ENCODE measurements at places on chromosomes 2 and 18.
A peak's percentile ranks its signal among the peaks of the same experiment; 100 is the strongest.

- DNase-seq, result no peak
These were observed 40.5 kb upstream of the SH3BP4 start for GRCh38 chr2:234911271-234911670.

DNA sequence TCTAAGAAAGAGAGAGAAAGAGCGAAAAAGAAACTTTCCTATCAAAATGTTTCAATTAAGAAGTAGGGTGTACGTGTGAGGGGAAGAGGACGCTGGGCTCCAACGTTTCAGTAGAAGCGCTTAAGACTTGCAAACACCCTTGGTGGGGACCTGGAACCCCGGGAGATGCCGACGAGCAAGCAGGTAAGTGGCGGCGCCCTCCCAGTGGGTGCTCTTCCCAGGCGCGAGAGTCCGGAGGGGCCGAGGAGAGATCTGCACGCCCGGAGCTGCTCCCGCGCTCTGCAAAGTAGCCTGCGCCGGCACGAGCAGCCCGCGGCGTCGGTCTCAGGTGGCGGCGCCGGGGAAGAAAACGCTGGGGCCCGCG lies 678 bp upstream of the OTX1 start:
- DNase-seq, result peak; percentile 34

DNA sequence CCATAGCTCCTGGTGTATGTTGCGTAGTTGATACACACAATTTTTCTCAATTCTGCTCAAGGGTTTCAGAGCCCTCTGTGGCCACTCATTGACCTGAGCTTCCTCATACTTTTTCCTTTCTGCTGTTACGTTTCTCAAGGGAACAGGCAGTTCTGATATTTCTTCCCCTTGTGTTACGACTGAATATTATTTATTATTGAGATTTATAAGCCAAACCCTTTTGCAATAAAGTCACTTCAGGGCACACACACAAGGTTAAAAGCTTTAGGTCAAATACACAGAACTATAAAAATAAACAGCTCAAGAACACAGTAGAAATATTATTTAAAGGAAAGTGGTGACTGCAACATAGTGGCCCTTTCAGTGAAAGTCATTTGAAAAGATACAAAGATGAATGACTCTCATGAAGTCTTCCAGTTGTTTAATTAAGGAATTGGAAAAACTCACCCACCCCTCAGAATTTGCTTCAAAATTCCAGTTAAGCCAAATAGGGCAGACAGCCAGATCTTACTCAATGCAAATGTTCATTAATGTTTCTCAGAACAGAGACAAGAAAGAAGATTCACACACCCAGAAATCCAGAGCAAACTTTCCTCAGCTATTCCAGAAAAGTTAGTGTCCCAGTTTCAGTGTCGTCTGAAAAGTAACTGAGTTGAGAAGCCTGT lies 179.7 kb downstream of the TRIB2 start:
- DNase-seq, result no peak

DNA sequence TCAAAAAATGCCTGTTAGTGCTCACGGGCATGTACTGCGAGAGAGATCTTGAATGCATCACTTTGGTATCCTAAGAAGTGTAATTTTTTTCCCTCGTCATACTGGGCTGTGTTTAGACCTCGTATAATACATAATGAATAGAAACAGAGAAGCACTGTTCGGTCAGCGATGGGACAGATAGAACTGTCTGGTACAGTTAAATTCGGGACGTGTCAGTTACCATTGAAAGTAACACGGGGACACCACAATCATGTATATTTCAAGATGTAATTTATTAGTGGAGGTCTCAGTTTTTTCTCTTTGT lies 1.8 kb downstream of the PKP4 start:
- DNase-seq, result no peak

GRCh38 chr2:168997794-168998193 lies 33.3 kb downstream of the ABCB11 start:
- no peak for DNase-seq

DNA sequence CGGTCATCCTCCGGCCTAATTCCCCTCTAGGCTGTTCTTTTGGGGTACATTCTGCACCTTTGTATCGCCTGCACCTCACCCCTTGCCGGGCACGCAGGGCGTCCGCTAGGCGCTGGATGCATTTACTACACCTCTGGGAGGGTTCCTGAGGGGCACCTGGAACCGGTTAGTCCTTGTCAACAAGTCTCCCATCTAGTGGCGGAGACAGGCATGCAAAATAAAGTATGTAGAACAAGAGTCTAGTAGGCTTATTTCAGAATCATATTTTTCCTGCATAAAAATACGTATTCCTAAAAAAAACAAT lies 705 bp upstream of the TEX261 start:
- DNase-seq, result peak; percentile 68

DNA sequence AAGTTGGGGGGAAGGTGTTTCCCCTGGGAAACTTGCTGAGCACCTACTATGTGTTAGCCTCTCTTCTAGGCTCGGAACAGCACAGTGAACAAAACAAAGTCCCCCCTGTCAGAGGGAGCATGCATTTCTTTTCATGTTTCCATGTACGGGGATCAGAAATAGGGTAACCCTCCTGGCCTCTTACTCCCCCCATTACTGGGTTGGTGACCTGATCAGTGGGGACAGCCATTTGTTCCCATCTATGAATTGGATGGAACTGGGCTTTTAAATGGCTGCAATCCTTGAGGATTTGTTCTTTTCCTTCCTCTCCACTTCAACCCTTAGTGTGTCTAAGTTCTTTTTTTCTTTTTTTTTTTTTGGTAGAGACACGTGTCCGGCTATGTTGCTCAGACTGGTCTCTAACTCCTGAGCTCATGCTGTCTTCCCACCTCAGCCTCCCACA lies 13.7 kb downstream of the NCL start:
- no peak for DNase-seq

- no peak for DNase-seq
These were observed 11.0 kb downstream of the MAP3K20 start for GRCh38 chr2:173086518-173087213.

- DNase-seq, result no peak
These were observed 3.7 kb downstream of the B3GNT7 start for GRCh38 chr2:231399046-231399852.

DNA sequence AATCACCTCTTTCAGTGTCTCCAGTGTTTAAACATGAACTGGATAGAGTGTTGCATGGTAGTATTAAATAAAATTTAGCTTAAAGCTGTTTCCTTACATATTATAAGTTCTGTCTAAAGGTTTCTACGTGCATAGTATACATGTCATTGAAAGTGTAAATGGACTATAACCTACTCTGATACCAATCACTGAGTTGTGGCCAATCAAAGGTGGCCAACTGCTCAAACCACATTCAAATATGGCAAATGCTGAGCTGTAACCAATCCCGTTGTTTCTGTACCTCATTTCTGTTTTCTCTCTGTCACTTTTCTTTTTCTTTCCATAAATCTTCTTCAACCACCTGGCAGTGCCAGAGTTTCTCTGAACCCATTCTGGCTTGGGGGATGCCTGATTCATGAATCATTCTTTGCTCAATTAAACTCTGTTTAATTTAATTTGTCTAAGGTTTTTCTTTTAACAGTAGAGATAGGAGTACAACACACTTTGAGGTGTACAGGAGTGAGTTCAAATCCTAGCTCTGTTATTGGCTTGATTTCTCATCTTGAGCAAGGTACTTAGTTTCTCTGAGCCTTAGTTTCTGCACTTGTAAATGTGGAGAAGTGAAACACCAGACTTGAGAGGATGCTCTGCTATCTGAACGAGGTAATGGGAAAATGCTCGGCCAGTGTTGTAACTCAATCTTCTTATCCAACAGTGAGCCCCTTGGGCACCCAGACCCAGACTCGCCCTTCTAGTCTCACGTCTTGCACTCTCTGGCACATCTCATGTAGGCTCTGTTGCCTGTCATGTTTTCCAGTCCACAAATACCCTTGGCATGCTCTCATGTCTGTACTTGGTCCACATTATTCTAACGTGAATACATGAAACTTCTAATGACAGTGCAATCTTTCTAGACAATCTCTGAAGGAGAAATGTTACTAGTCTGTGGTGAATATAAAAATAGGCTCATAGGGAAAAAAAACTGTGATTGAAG lies 228.0 kb downstream of the PIK3C3 start:
- DNase-seq, result no peak
